ENCODE measurements at places on chromosomes 1 and 21.
A peak's percentile ranks its signal among the peaks of the same experiment; 100 is the strongest.

DNA sequence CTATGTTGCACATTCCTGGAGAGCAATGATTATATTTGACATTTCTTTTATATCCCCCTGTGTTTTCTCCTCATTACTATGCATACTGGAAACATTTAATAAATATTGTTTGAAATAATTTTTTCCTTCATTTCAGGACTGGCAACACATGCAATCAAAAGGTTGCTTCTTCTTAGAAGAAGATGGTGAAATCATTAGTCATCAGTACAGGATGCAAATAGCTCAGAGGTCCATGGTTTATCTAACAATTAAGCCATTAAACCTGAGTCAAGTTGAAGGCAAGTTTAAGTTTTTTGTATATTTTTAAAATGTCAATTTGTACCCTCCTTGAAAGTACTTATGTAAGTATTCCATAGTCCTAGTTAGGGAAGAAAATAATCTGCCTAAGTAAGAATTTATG lies 22.5 kb downstream of the EFCAB7 start:
- no peak for DNase-seq

- no peak for DNase-seq
Observed at GRCh38 chr1:95223110-95223509, 10.9 kb upstream of the RWDD3 start.

DNA sequence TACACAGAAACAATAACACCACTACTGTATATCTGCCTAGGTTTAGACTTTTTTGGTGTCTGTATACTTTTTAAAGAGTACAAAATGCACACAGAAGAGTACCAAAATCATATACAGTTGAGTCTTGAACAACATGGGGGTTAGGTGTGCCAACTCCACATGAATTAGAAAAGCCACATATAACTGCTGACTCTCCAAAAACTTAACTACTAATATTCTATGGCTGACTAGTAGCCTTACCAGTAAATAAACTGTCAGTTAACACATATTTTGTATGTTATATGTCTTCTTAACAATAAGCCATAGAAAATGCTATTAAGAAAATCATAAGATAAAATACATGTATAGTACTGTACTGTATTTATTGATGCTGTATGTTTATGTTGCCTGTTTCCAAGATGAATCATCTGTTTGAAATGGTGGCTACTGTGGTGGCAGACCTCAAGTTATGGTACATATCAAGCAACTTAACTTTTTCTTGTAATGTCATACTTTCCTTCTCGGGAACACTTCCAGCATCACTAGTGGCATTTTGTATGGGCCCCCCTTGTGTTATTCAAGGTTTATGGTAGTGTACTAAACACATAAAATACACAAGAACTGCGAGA lies 71.2 kb downstream of the LHX4 start:
- no peak for DNase-seq

GRCh38 chr21:44637018-44637850 lies at the start of gene KRTAP10-10:
KRTAP10-10 (plus strand) TSS chr21:44637356; CDS start chr21:44637418, 62 bp downstream.
- no peak for DNase-seq

DNA sequence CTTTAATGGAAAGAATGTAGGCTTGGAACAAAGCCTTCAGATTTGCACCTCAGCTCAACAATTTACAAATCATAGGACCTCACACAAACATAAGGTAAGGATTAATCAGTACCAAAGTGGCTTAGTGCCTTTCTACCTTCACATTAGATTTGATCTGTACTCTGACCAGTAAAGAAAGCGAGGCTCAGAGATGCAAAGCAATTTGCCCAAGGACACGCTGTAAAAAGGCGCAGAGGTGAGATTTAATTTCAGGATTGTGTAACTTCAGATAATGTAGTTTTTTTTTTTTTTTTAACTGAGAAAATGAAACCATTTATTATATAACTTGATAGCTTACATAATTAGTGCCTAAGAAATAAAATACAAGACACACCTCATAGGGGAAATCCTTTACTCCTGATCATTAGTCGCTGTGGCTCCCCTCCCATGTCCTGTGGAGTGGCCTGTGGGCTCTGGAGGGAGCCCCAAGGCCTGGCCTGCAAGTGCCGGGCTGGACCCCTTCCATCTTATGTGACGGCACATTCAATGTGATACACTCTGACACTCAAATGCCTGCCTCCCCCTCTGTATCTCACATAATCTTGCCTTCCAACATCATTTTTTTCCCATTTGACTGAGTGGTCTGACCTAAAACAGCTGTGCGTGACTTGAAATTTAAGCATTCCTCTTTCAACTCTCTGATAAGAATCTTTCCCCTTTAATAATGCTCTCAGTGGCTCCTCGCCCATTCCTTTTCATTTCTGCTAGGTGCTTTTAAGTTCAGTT lies 426.5 kb upstream of the DAB1 start:
- DNase-seq, result no peak

DNA sequence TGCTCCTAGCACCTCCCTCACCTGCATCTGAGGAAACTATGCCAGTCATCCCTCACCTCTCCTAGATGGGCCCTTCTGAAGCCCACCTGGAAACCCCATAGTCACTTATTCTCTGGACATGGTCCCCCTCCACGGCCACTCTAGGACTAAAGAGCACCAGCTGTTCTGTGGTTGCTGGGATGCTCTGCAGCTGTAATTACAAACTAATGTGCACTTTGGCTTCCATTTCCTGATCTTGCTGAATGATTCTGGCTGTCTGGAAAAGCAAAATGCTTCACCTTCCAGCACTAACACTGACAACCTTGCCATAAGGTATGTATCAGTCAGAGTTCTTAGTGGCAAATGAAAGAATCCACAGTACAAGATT lies 48.7 kb upstream of the PSEN2 start:
- peak; percentile 11 for DNase-seq

DNA sequence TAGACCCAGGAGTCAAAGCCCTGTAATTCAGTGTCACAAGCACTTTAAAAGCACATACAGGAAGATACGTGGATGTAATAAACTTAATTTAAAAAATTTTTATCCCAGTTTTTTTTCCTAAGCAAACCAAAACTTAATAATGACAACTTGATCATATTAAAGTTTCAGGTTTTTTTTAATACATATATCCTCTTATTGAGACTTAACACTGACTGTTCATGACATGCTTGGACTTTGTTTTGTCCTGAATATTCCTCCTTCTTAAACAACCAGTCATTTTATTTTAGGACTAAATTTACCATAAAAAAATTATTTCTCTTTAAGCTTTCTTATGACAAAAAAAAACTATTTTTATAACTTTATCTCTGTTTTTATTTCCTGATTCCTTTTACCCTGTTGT lies 64.1 kb downstream of the WDR4 start:
- DNase-seq, result no peak

DNA sequence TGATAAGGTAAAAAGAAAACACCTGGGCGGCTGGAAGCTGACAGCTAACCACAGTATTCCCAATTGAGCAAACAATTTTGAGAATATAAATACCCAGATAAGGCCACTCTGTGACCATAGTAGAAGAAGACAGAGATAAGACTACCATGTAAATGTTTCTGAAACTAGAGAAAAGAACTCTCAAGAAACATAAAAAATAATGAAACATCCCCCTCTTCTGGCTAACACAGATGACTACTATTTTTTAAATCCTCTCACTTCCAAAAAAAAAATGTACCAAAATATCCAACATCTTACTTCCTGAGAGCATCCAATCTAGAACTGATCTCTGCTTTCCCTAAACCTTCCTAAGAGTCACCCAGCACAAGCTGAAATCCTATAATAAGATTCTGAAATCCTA lies 125.9 kb downstream of the HFM1 start:
- DNase-seq, result no peak

GRCh38 chr1:47690341-47691250 lies 252.8 kb downstream of the FOXD2 start:
- no peak for DNase-seq

DNA sequence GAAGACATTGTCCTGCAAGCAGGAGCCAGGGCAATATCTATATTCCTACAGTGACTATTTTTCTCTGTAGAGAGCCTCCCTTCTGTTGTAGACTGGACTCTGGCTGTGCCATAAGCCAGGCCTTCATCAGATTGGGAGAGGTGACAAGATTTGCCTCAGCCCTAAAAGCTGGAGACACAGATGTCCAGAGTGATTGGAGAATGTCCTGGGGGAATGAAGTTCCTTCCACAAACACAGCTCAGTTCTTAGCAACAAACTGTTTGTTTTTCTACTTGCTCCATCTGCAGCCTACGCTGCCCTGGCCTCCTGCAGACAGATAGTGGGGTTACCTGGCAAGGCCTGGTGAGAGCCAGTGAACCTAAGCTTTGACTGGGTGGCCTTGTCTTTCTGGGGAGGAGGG lies 29.9 kb upstream of the SNX27 start:
- DNase-seq, result no peak

DNA sequence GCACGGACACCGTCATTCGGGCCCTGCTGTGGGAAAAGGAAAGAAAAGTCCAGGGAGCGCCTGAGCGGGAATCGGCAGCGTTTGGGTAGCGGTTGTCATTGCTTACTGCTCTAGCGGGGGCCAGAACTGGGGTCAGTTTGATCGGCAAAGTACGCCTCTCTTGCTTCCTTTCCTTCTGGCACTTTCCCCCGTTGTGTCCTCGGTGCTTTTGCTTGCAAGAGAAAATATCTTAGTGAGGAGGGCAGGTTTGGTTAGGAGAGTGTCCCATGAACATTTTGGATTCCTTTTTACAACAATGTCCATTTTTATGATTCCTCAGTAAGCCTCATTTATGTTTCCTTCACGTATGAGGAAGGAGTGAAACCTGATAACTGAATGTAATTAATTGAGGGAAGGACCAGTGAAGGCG lies 670 bp downstream of the ST3GAL3 start:
- no peak for DNase-seq

GRCh38 chr1:210259561-210259960 lies 27.0 kb downstream of the SERTAD4 start:
- DNase-seq, result peak; percentile 71

DNA sequence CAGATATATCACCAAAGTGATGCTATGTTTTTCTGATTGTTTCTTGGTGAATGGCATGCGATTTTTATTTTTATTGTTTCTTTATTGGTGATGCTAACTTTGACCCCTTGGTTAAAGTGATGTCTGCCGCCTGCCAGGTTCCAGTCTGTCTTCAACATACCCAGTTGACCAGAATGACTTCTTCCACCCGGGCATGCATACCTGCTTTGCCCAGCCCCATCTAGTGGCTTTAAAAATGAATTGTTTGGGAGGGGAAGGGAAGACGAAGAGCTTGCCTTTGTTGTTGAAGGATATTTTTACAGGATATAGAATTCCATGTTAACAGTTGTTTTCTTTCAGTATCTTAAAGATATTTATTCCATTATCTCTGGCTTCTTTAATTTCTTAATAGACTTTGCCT lies 65.1 kb downstream of the ATG4C start:
- DNase-seq, result no peak

- no peak for DNase-seq
Observed at GRCh38 chr1:221217029-221217428, 337.8 kb downstream of the HLX start.

DNA sequence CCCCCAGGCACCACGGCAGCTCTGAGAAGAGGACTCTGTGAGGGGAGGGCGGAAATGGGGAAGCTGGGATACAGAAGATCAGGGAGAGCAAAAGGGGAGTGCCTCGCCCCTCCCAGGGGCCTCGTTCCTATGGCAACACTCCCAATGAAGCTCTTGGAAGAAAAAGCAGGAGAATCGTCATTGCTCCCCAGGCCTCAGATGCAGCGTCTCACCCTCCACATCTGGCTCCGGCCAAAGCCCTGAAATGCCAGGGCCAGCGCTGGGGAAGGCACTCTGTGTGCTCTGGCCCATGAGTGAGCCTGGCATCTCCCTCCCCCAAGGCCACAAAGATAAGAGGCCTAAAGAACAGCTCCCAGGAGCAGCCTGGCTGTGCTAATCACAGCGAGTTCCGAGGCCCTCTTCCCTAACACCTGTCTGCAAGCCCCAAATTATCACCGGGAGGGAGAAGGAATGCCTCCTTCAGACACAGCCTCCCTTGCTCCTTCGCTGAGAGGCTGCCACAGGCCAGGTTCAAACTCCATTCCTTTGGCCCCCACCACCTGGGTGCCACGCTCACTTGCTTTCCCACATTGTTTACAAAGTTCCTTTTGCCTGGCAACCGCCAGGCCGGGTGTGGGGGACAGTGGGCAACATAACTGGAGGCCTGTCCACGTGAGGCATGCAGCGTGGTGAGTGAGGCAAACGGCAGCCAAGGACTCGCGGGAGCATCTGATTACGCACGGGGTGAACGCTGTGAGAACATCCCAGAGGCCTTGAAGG lies 27.8 kb downstream of the ECE1 start:
- DNase-seq, result peak; percentile 16

- no peak for DNase-seq
Observed at GRCh38 chr1:227260433-227260832, 57.9 kb downstream of the CDC42BPA start.

DNA sequence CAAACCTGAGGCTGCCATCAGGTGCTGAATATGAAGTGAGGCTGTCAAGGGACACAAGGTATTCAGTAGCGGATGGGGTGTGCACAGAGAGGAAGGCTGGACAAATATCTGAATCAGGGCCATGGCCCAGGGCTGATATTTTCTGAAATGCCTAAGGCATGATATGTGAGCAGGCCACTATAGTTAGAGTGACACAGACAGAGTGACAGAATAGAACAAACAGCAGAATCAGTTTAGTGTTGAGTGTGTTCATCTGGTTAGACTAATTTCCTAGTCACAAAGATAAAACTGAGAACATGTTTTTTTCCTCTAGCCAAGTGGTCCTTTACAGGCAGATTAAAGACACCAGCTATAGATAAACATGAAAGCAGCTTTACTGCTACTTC lies 3.9 kb downstream of the OVAAL start:
- no peak for DNase-seq

GRCh38 chr1:206058927-206059292 lies 5.9 kb downstream of the RHEX start:
- no peak for DNase-seq

DNA sequence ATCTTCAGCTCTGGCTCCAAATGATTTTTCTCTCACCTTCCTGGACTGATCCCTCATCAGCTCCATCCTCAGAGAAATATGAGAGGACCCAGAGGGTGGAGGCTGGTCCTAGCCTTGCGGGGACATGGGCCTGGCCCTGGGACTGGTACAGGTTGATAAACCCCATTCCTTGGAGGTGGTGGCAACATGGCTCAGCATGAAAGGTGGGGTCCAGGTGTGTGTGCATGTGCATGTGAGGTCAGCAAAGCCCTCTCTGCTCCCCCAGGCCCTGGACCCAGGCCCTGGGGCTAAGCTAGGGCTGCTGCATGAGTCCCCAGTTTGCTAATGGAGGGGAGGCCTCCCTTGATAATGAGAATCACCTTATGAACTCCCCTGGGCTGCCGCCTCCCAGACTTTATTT lies 363.1 kb downstream of the MATN1 start:
- DNase-seq, result no peak

Data from HS-5 (cell line).